ENCODE measurements at places on chromosomes 2 and 18.
A peak's percentile ranks its signal among the peaks of the same experiment; 100 is the strongest.

- DNase-seq, result no peak
Observed at GRCh38 chr18:70333316-70333715, 44.5 kb downstream of the SOCS6 start.

DNA sequence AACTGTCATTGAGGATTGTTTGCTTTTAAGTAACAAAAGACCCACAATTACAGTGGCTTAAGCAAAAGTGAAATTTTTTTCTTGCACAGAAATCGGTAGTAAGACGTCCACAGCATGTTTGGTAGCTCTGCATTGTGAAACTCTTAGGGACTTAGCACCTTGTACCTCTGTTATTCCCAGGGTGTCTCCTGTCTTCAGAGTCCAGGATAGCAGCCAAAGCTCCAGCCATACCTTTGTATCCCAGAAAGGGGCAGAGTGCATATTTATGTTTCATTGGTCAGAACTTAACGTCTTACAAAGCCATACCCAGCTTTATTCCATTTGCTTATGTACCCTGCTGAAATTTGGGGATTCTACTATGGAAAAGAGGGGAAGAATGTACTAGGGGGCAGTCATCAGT lies 32.8 kb downstream of the RMND5A start:
- DNase-seq, result no peak

DNA sequence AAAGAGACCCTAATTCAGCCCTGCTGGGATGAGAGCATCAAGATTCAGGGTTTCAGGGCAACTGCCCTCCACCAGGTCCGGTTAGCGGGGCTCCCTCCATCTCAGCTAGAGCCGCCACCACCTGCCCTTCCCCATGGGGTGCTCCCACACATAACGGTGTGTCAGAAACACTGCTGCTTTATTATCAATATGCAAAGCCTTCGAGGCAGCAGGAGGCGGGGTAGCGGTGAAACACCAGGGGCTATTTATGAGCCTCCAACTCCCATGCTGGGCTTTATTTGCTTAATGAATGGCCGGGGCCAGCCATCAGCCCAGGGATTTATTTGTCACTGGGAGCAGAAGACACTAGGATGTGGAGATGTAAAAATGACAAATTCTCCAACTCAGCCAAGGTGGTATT lies 109.8 kb downstream of the GALNT14 start:
- no peak for DNase-seq

GRCh38 chr2:37168217-37168981 lies 11.6 kb upstream of the EIF2AK2 start:
- peak; percentile 40 for DNase-seq

DNA sequence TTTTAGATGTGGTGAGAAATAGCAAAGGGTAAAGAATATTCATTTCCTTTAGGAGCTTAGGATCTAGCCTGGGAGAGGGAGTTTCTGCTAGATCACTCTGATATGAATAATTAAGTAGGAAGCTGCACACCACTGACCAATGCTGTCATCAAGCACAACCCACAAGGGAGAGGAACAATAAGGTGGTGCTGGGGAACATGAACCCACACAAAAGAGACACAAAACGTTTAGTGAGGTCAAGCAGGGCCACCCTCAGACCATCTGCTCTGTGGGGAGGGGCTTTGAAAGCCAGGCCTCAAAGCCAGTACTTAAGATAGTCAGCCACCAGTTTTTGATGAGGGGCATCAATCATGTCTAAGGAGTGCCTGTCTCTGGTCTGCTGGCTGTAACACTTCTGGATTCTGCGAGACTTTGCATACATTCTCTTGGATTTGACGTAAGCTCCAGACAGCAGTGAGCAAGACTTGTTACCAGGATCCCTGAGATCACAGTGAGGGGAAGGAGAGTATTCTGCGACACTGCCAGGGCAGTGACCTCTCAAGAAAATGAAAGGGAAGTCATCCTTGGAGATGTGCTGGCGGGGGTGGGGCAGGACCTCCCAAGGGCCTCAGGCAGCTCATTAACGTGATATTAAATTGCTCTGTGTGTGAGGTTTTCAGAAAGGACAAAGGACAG lies 127.0 kb downstream of the CCBE1 start:
- no peak for DNase-seq
